SK-MEL-5 (cell line): ENCODE measurements at places on chromosomes 13 and 19. TPM values are rescaled to one million over a fixed set of nuclear protein-coding genes. Genes with fewer than 3 reads are reported as not detected.

GAPDHS gene
- total RNA-seq = 3.2 and 3.6 TPM in 2 replicates

ZNF135 gene
- total RNA-seq = 0.21 and 0.42 TPM in 2 replicates

NLRP11 gene
- total RNA-seq = 0.21 and 0.37 TPM in 2 replicates

SWSAP1 gene
- total RNA-seq = 1.0 and 2.4 TPM in 2 replicates

CEACAM8 gene
- not detected in 2 replicates for total RNA-seq

CACNA1A gene
- total RNA-seq = not detected in 2 replicates

IQCN gene
- total RNA-seq = 0.08 TPM in 1 of 2 replicates, not detected in the other

ODAD3 gene
- 0.08 TPM in 1 of 2 replicates, not detected in the other for total RNA-seq

COX7A1 gene
- not detected in 2 replicates for total RNA-seq

FAM98C gene
- 6.9 and 8.9 TPM in 2 replicates for total RNA-seq

ZSCAN22 gene
- 2.9 and 3.2 TPM in 2 replicates for total RNA-seq

APC2 gene
- total RNA-seq = 1.8 and 2.0 TPM in 2 replicates

C5AR1 gene
- total RNA-seq = 0.16 TPM in 1 of 2 replicates, not detected in the other
